Stimulated activated CD4-positive, alpha-beta T cell treated with anti-CD3 and anti-CD28 coated beads, Interleukin-15, amount 100 ng/mL, for 48 hours (primary cell): ENCODE measurements at places on chromosomes 16 and 17.

DNA sequence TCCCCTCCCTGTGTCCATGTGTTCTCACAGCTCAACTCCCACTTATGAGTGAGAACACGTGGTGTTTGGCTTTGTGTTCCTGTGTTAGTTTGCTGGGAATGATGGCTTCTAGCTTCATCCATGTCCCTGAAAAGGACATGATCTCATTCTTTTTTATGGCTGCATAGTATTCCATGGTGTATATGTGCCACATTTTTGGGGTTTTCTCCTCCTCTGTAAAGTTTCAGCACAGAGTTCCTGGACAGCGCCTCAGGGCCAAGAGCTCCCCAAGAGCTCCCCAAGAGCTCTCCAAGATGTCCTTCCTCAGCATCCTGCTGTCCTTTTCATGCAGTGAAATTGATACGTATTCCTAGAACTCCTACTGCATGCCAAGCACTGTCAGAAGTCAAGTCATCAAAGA is 6.9 kb upstream of the ABAT start:
- DNase-seq, result no peak

DNA sequence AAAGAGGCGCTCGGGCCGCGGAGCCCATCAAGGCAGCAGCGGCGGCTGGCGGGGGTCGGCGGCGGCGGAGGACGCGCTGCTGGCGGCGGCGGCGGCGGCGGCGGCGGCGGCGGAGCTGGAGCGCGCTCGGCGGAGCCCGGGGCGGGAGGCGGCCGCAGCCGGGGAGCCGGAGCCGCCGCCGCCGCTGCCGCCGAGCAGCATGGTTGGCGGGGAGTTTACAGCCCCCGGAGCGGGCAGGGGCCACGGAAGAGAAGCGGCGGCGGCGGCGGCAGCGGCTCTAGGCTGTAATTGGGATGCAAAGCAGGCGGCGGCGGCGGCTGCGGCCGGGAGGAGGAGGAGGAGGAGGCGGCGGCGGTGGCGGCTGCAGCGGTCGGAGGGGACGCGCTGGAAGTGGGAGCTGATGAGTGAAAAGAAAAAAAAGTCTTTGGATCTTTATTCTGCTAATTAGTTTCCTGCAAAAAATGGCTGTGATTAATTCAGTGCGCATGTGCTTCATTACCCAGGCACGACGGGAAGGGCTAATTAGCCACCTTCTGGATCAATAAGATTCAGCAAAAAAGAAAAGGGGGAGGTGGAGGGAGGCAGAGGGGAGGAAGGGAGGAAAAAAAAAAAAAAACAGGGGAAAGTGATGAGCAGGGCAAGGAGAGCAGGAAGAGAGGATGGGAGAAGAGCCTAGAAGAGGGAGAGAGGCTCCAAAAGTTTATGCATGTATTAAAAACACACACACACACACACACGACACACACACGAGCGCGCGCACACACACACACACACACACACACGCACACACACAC is 10.9 kb upstream of the ZFHX3 start:
- DNase-seq, result no peak

DNA sequence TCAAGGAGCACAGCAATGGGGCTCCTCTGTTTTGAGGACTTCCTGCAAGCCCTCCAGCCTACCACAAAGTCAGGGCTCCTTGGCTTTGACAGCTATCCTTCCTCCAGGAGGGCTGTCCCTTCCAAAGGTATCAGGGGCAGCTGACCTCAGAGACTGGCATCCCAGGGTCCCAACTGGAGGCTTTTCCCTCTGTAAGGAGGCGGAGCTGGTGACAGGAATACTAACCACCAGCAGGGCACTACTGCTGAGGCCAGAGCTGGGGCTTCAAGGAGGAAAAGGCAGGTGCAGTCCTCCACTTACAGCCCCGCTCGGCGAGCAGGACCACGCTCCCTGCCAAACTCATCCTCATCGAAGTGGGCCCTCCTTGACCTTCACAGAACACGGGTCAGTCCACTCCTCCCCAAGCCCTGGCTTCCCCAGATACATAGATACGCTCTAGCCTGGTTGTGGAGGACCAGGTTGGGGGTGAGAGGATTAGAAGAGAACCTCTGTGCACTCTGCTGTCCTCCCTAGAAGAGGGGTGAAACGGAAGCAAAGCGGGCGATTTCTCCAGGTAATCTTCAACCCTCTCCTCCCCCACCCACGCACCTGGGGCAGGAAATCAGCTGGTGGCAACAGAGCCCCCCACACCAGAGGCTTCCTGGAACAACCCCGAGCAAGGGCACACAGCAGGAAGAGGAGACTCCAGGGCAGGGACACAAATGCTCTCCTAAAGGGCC is 20.5 kb downstream of the ST3GAL2 start:
- DNase-seq, result no peak

- DNase-seq, result no peak
These were observed 84.0 kb upstream of the CACNG5 start for GRCh38 chr17:66750781-66751543.

GRCh38 chr17:75849724-75850123 is 5.4 kb downstream of the WBP2 start:
- no peak for DNase-seq

DNA sequence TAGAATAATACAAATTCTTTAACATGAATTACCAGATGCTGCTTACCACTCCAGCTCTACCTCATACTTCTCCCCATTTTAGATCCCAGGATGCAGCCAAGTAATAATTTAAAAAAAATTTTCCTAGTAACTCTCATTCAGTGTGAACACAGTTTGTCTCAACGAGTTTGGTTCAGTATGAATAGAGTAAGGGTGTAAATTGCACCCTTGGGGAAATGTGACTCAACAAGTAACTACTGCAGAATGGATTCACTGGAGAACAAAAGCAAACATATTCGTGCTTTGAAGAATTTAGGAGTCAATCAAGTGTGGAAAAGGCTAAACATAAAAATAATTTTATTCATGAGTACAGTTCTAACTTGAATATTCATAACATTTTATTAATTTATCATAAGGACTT is 23.0 kb downstream of the KCNJ16 start:
- DNase-seq, result no peak

- DNase-seq, result no peak
These were observed 139.6 kb downstream of the CDK5R1 start for GRCh38 chr17:32626379-32626791.

DNA sequence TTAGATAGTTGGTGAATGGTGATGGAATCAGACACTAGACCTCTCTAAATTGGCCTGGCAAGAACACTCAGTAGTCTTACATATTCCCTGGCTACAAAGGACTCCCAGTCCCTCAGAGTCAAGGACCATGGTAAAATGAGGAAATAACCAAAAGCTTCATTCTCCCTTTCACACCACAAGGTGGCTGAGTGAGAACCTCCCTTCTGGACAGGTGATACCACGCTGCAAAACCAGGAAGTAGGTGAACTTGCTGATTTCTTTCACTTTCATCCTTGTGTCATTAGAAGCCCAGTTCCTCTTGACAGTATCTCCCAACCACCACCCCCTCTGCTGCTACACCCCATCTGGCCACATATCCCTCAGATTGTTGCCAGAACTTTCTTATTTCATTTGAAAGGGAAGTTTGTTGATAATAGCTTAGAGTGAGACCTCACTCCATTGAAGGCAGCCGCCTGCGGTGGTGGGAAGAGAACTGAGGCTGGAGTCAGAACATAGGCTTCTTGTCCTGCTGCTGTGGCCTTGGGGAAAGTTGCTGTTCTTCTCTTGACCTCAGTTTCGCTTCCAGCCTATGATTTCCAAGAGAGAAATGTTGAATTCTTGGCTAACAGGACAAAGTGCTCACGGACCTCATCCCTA is 290.6 kb upstream of the CCL2 start:
- no peak for DNase-seq

DNA sequence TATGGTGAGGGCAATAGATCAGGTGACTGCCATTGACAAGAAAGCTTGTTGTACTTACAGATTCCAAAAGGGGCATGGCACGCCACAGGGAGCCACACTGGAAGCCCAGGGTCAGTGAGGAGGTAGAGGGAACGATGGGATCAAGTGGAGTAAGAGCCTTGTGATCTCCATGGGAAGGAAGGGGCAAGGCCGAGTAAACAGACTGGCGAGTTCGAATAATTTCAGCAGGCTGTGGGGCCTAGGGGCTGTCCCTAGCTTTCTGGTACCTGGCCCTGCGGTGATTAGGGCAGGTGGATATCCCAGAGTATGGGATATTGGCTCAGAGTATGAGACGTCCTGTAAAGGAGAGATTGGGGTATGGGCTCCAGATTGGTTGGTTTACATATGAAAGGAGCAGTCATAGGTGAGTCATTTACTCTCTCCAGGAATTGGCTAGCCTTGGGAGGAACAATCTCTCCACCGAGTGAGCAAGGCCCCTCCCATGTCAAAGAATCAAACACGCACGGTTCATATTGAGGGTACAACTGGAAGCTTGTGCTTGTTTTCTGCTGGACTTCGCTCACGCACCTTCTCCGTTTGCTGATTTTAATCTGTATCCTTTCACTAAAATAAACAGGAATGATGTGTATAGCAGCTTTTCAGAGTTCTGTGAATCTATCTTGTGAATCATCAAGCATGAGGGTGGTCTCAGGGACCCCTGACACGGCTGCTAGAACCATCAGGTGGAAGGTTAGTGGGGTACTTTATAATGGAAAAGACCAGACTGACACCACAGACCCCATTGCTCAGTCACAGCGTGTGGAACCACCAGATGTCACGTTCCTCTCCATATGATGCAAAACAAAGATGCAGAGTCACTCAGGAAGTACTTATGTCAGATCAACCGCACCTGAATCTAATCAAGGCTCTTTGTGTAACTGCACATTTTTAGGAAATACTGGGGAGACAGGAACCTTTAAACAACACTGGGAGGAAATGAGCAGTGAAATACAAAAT is 27.9 kb downstream of the GABARAPL2 start:
- DNase-seq, result no peak

DNA sequence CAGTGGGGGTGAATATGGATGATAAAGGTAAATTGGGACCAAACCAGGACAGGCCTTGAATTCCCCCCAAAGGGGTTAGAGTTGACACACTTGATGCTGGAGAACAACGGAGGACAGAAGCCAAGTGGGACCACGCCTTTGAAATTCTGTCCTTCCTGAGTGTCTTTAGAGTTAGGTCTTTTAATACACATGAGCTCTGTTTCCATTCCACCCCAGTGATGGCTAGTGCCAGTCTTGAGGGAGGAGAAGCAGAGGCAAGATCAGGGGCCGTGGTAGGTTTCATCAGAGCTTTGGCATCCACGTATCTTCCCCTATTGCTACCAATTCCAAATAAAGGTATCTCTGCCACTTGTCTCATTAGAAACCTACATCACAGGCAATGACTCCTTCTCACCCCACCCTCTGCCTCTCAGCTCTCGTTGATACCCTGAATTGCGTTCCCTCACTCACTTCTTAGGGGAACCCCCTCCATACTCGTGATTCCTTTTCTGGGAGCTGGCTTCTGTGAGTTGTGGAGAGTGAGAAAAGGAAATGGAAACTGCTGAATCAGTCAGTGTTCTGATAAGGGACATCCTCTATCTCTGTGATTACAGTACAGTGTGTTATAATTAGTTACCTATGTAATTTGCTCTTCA is 2.4 kb upstream of the CCL3L1 start:
- no peak for DNase-seq

DNA sequence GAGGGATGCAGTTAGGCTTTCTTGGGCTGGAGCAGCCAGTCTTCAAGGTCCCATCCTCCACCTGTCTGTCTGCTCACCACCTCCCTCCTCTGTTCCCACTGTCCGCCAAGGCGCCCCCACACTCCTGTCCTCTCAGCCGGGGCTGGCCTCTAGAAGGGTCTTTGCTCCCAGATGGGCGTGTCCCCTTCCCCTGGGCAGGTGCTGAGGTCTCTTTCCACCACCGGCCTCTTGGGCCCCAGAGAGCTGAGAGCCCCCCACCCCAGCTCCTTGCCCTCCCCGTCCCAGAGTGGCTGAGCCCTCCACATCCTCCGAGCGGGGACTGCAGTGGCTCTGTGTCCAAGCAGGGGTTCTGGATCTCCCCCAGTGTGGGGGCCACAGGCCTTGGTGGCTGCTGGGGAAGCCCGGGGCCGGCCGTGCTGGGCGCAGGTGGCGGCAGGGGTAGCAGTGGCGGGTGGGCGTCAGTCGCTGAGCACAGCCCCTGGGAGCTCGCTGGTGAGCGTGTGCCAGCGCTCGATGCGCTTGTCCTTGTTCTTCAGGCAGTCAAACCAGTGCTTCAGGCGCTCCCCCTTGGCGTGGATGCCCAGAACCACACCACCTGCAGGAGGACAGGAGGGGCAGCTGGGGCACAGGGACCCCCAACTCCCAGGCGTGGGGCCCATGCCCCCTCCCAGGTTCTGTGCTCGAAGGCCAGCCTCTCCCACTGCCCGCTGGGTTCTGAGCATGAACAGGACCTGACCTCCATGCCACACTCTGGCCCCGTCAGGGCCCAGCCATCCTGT is 9.8 kb downstream of the SCGB1C2 start:
- no peak for DNase-seq

DNA sequence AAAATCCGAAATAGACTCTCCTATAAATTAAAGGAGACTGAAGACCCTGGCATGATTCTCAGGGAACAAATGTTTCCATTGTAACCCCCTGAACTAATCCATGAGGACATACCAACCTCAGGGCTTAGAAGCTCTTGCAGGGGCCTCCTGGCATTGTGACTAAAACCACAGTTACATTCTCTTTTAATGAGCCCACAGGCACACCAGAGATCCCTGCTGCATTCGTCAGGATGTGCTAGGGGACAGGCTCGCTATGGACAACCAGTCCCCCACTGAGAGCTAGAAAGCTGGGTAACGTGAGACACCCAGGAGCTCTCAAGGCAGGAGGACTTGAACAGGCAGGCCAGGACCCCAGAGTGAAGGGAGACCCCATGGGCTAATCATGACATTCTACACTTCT is 140.6 kb upstream of the TNRC6C start:
- DNase-seq, result no peak

DNA sequence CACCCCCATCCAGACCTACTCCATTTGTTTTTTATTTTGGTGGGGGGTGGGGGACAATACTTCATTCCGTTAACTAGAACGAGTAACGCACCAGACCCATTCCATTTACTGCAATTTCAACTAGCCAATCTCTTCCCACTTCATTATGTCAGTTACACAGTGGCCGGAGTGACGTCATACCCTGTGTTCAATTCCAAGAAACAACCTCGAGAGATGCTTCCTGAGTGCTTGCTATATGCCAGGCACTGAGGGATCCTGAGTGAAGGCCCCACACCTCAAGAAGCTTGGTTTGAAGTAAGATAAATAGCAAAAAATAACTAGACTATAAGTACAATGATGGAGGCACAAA is 9.1 kb upstream of the SIAH1 start:
- no peak for DNase-seq

DNA sequence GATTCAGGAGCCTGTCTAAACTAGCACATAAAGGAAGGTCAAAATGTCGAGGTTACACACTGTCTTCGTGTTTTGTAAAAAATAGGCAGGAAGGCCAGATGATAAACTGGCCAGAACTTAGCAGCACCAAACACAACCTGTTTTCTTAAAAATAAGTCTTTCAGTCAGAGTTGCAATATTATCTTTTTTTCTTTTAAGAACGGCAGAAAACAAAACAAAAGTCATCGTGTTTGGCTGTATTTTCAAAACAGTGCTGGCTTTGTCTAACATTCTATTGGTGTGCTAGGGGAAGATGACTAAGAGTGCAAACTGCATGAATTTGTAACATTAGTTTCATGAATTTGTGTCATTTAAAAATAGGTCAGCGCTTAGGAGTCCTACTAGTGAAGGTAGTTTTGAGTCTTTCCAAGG is 5.3 kb downstream of the MAF start:
- no peak for DNase-seq

GRCh38 chr17:78558181-78558850 is 18.9 kb downstream of the DNAH17 start:
- no peak for DNase-seq

- no peak for DNase-seq
These were observed 76.2 kb upstream of the CDC42EP4 start for GRCh38 chr17:73387746-73388577.

- DNase-seq, result no peak
These were observed 106.4 kb upstream of the TOB1 start for GRCh38 chr17:50972577-50972976.

- DNase-seq, result no peak
These were observed 58.2 kb downstream of the PRKCB start for GRCh38 chr16:23893986-23894385.
